HCEC 1CT (cell line): ENCODE measurements at places on chromosomes 2 and 18.
A peak's percentile ranks its signal among the peaks of the same experiment; 100 is the strongest.

DNA sequence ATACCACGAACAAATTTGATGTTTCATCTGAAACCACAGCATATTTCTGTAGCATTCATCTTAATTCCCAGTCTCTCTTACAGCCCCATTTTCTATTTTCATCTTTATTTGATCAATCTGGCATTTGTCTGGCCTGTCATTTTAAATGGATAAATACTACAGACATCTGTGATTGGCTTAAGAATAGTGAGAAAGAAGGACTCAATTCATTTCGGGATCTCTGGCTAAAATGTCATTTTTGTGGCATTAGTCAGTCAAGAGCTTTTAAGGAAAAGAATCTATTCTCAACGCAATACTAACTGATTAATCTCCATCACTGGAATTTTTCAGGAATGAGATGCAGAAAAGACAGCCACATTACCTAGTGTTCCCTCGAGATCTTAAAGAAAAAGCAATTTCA lies 585.9 kb downstream of the IRS1 start:
- peak; percentile 92 for DNase-seq

GRCh38 chr2:182917924-182918323 lies 51.5 kb upstream of the FRZB start:
- peak; percentile 28 for DNase-seq

GRCh38 chr2:106566050-106566449 lies 78.9 kb downstream of the CD8B2 start:
- no peak for DNase-seq

- peak; percentile 46 for DNase-seq
Observed at GRCh38 chr2:208369091-208369490, 37.5 kb upstream of the PTH2R start.

- no peak for DNase-seq
Observed at GRCh38 chr2:170530284-170530745, 184.8 kb upstream of the SP5 start.

DNA sequence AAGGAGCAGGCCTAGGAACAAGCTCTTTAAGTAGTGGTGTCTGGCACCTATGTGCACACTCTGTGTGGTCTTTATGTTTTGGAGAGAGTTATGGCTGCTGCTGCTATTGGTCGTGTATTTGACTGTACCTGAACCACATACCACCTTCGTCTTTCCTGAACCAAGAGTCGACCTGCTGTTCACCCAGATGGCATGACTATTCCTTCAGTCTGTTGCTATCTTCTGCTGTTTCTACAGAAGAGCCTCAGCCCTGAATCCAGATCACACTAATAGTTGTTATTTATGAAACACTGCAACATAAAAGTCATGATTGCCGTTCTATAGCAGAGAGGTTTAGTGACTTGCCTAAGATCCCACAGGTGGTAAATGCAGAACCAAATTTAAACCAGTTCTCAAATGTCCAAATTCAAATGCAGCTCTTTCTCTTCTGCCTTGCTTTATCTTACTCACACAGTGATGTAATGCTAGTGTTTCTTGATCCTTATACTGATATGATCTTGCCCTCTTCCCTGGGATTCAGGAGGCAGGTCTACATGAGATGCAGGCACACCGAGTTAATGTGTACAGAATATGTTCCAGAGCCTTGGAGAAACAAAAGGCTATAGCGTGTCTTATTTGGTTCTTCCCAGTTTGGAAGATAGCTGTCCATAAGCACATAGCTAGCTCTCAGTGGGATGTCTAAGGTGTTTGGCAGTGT lies 122.1 kb upstream of the FOSL2 start:
- no peak for DNase-seq

- DNase-seq, result no peak
Observed at GRCh38 chr2:143728498-143728897, 599.3 kb downstream of the ARHGAP15 start.

DNA sequence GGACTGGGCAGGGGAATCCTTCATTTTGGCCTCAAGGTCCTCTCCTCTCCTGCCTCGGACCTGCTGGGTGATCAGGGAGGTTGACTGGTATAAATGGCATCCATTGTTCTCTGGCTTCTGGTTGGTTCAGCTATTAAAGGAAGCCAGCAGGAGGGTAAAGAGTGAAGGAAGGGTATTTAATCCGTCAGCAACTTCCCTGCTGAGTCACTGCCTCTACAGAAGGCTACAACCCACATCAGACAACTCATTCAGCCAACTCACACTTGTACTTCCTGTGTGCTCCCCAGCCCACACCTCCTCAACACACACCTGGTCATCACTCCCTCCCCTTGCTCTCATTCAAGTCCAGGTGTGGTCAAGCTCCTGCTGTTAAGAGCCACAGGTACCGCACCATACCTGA lies 68.3 kb upstream of the MRPS9 start:
- no peak for DNase-seq

DNA sequence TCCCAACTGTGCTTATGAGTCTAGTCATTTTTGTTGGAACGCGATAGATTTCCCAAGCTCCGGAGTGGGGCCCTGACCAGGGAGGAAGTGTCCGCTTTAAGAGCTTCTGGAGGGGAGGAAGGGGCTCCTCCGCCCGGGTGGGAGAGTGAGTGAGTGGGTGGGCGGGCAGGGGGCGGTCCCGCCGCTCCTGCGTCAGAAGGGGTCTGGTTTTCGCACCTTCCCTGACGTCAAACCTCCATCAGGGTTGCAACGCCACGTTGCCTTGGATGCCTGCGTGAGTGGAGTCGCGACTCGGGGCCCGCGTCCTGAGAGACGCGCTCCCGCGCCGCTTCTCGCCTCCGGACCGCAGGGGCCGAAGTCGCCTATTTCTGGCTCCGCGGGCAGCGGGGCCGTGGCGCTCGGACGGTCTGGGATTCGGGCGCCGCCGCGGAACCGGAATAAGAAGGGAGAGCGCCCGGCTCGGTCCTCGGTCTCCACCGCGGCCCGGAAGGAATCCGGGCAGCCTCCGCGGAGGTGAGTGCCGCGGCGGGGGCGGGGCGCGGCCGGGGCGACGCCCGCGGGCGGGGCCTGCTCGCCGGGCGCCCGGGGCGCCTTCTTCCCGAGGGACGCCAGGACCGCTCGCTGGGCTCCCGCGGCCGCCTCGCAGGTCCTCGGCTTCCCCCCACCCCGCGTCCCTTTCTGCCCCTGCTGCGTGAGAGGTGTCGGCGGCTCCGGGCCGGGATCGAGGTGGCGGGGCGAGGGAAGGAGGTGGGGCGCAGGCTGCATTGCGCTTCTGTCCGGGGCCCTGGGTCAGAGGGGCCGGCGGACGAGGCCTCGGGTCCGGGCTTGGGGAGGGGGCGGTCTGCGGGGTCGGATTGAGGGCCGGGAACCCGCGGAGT lies at the start of gene ZDBF2:
Gene ZDBF2, plus strand, starts transcription at position 230 of the 878 bp plus-strand sequence. CDS start 7,187 bp downstream, outside the sequence.
- DNase-seq, result peak; percentile 27

- DNase-seq, result no peak
Observed at GRCh38 chr18:48104705-48105104, 174.2 kb upstream of the SMAD2 start.

- DNase-seq, result no peak
Observed at GRCh38 chr2:239532859-239533258, 132.0 kb upstream of the HDAC4 start.

DNA sequence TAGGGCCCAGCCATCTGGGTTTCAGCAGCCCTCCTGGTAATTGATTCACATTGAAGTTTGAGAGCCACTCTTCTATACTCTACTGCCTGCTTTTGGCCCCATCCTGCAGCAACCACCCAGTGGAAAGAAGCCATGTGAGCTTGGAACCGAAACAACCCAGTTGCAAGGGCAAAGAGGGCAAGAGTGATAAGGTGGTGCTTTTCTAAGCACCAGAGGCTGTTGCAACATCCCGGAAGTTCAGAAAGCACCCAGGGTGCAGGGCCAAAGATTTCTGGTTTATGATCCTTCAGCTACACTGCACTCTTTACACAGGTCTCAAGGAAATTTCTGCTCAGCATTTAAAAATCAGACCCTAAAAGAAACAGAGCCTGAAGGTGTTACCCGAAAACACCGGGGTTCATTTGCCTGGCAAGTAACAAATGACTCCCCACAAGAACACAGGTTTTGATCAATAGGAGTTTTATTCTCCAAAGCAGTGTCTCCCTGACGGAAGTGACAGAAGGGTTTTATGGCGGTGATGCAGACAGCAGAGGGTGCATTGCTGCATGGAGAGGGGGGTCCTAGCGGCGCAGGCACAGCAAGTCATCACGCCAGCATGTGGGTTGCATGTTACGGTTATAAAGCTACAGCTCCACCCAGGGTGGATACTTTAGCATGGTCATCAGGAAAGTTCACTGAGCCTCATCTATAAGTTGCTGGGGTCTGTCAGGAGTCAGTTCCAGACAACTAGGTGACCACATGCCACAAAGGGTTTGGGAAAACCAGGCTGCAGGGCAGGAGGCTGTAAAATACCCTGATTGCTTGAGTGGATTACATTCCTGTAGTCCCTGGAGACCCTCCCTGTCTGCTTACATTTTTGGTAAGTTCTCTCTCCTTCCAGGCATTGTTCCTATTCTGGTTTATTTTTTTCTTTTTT lies 28.8 kb upstream of the TMEM37 start:
- DNase-seq, result no peak

- no peak for DNase-seq
Observed at GRCh38 chr18:47781561-47781960, 148.9 kb downstream of the SMAD2 start.

DNA sequence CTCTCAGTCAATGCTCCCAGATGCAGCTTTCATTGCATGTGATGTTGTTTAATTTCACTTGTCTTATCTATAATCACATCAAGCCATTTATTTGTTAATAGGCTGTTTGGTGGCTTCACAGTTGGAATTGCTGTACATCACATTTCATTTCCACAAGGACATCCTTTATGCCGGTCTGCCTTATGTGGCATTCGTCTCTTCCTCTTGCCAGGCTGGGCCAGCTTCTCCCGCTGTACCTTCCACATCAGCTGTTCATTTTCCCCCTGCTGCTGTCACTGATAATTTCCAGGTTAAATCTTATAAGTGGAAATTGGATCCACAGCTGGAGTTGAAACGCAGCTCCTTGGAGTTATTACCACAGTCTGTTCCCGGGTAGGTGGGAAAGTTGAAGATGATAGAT lies 110.6 kb downstream of the DPP10 start:
- no peak for DNase-seq

GRCh38 chr2:227411990-227412350 lies 24.2 kb upstream of the SCYGR1 start:
- DNase-seq, result no peak

- DNase-seq, result no peak
Observed at GRCh38 chr18:63181706-63182309, 137.8 kb downstream of the BCL2 start.

DNA sequence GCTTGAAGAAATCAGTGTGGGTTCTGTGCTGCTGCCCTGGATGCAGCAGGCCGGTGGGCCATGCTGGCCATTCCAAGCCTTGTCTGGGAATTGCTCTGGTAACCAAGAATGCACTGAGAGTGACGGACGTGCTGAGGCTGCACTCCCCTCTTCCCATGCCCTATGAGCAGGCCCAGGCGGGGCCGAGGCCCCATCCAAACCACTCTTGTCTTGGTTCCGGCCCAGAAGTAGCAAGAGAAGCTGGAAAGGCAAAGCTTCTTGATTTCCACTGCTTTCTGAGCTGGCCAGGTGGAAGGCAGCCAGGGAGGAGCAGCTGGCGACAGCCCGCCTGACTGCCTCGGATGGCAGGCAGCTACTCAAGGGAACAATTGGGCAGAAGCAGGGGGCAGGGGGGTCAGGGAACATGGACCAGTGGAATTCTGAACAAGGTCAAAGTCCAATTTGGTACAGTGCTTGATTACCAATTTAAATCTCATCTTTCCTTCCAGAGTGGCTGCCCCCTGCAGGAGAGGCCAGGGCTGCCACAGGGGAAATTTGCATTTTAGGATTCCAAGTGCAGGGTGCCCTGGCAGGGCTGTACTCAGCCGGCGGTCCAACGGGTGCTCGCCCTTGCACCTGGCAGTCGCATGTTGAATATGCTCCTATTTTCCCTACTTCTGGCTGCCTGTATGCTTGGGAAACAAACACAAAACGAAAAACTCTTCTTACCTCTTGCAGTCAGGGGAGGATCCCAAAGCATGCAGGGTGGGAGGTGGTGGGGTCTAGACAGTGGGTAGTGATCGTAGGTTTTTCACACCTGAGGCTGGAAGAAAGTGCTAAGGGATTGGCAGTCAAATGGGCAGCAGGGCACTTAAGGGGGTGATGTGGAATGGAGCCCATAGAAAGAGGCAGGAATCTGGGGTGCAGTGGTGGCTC lies 67.3 kb downstream of the LIPG start:
- DNase-seq, result no peak
